ENCODE measurements at places on chromosomes 1 and 21.

- no peak for DNase-seq
Measured at GRCh38 chr1:40971966-40972365, 7.5 kb upstream of the CTPS1 start.

GRCh38 chr1:19096036-19096833 lies 113.8 kb downstream of the UBR4 start:
- no peak for DNase-seq

- no peak for DNase-seq
Measured at GRCh38 chr1:2115702-2116341, 65.6 kb downstream of the PRKCZ start.

GRCh38 chr1:41811051-41811795 lies 107.5 kb downstream of the HIVEP3 start:
- peak; percentile 67 for DNase-seq

GRCh38 chr1:57473448-57473847 lies 49.6 kb upstream of the DAB1 start:
- no peak for DNase-seq

DNA sequence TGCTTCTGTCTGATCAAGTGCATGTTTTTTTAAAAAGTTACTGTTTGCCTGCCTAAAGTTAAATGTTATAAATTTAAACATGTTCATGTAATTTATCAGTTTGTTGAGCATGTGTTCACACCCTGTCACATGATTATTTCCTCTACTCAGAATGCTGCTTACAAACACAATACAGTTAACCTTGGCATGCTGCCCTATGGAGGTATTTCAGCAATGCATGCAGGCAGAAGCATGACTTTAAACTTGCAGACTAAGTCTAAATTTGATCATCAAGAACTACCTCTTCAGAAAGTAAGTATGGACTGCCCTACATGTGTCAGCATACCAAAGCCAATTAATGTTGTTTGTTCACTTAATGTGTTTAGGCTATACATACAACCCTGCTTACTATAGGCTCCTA lies 161.6 kb downstream of the LRRC40 start:
- DNase-seq = no peak

DNA sequence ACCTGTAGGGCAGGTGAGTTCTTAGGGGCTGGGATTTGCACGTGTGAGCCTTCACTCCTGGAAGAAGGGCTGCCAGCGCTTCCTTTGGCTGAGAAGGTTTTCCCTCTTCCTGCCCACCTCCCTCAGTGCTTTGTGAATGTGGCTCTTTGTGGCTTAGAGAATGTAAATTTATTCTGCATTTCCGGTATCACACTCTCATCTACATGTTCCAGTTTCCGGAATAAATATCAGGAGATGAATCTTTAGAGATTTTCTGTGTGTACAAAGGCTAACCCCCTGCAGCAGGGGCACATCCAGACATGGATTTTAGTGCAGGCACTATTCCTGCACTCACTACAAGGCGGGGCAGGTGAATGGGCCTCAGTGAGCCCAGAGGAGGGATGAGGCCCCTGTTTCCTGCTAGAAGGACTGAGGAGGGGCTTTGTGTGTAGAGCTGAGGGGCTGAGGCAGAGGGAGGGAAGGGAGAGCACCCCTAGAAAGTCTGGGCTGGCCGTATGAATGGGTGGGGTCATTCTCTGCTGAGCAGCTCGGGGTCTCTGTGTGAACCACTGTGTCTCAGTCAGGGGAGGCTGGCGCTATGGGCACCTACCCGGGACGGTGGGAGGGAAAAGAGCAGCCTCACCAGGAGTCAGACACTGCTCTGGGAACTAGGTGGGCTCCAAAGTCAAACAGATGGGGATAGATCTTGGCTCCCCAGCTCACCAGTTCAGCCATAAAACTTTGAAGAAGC lies 207.5 kb downstream of the MATN1 start:
- no peak for DNase-seq

DNA sequence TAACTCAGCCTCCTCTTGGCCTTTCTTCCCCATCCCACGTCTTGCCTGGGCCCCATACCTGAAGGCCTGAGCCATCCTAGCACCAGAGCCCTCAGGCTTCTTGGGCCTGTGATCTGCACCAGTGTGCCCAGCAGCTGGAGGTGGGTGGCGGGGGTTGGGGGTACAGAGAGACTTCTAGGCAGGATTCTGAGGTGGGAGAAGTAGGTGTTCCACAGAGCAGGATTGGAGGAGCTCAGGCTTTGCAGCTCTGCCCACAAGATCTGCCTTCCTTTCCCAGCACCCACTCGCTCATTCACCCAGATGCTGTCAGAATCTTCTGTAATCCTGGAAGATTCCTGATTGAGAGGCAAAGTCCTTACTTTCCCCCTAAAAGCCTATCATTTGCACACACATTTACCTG lies 10.0 kb upstream of the GJB5 start:
- no peak for DNase-seq

- DNase-seq = no peak
Measured at GRCh38 chr1:192878249-192878648, 69.4 kb downstream of the RGS2 start.

DNA sequence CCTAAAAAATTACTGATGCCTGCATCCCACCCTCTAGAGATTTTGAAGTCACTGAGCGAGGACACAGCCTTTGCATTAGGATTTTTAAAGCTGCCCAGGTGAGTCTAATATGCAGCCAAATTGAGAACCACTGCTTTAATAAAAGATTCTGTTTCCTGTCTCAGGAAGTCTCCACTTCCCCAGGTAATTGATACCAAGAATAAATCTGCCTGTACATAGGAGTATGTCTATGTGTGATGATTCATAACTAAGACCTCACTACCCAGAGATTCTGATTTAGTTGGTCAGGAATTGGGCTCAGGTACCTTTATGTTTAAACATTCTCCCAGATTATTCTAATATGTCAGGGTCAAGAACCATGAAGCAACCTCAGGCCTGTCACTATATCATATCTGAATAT lies 108.8 kb upstream of the ARTN start:
- DNase-seq = no peak

GRCh38 chr1:231590453-231591198 lies 36.0 kb upstream of the DISC1 start:
- peak; percentile 61 for DNase-seq

GRCh38 chr21:46620846-46621245 lies 14.6 kb upstream of the PRMT2 start:
- no peak for DNase-seq

GRCh38 chr1:42963378-42964043 lies 4.8 kb upstream of the SLC2A1 start:
- no peak for DNase-seq

GRCh38 chr1:157382351-157382750 lies 170.0 kb downstream of the FCRL5 start:
- DNase-seq = no peak

- DNase-seq = peak; percentile 70
Measured at GRCh38 chr1:40153073-40153770, 8.0 kb upstream of the RLF start.

DNA sequence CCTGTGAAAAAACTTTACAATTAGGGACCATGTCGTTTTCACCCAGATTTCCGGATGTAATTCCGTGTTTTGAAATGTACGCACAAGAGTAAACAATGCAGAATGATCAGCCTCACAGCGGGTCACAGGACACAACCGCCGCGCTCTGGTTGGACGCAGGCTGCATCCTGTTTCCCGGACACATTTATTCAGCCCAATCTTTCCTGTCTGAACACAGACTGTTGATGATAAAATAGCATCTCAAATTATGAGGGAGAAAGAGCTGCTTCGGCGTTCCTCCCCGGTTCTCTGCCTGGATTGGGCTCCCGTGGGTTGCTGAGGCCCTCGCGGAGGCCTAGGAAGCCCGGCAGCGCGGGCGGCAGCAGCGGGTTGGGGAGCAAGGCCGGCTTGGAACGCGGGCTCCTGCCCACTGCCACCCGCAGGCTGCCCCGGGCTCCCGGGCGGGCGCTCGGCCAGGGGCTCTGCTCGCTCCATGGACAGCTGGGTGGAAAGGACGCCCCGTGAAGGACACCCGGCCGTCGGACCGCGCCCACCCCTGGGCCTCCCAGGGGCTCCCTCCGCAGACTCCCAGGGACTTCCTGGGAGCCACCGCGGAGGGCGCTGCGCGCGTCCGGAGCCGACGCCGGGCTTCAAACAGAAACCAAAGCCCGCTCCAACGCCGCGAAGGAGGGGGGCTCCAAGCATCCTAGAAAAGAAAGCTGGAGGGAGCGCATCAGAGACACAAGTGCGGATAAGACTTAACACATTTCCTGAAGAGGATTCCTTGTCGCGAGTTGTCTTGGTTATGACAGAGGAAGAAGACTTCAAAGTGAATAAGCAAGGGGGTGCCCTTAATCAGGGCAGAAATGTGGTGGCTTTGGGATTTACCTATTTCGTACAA lies 122.3 kb downstream of the ESRRG start:
- peak; percentile 14 for DNase-seq

GRCh38 chr1:70866542-70867264 lies 180.9 kb downstream of the PTGER3 start:
- no peak for DNase-seq

DNA sequence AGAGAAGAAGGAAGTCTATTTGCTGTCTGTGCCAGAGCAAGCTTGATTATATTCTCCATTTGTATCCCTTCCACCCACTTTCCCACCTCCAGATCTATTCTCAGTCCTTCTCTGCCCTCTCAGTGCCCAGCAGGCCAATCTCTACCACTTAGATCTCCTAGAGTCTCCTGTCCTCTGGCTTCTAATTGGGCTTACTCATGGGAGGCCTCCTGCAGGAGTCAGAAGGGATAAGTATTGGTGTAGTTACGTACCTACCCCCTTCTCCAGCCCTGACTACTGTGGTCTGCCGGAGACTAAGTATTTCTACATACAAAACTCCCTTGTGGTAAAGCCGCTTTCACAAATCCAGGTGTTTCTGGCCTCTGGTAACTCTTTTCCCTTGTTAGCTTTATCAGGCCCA lies 221.2 kb downstream of the PTGER3 start:
- DNase-seq = no peak

GRCh38 chr1:221782970-221783369 lies 41.1 kb upstream of the DUSP10 start:
- DNase-seq = no peak

- DNase-seq = no peak
Measured at GRCh38 chr1:207999274-207999915, 88.5 kb upstream of the CD34 start.

DNA sequence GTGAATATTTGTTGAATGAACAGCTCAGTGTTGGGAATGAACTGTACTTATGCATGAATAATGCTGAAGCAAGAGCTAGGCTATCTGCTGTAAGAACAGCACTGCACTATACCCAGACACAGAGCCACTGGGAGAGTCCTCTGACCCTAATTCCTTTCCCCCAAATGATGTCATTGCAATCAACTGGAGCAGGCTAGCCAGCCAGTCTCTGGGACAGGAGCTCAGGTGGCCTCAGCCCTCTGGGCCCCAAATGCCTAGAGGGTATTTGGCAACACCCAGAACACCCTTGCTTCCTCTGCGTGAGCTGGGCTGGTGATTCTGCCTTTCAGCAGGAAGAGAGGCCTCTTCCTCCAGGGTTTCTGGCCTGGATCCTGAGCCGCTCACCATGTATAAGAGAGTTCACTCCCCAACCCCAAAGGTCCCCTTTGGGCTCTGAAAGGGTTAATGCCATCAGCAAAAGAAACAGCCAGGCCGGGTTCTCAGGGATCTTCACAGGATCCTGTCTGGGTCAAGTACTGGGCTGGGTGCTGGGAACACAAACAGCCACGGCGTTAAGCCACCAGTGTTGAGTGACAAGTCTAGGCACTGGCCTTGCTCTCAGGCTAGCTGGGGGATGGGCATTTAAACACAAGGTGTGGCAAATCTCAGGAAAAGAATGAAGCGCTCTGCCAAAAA lies 3.7 kb upstream of the PADI4 start:
- DNase-seq = no peak

GRCh38 chr1:243483071-243483771 lies 227.4 kb downstream of the SDCCAG8 start:
- peak; percentile 14 for DNase-seq

DNA sequence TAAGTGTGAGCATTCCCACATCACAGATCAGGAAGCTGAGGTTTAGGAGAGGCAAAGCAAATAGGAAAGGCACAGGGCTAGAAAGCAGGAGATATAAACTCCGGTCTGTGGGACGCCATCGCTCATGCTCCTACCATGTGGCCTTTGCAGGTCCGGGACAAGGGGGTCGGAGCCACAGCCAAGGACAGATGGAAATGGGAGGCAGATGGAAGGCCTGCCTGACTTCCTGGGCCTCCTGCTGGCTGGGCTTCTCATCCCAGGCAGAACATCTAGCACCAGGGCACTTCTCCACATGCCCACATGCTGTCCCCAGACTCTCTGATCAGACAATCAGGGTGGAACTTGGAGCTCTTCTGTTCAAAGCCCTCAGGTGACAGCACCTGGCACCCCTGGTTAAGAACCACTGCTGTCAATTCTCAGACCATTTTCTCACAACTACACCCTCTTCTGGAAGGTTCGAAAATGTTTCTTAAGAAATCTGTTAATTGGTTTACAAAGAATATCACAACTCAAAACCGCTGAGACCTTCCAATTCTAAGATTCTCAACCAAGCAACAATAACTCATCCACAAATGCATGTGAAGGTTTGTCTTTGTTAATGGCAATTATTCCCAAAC lies 173.3 kb upstream of the EDN2 start:
- no peak for DNase-seq

DNA sequence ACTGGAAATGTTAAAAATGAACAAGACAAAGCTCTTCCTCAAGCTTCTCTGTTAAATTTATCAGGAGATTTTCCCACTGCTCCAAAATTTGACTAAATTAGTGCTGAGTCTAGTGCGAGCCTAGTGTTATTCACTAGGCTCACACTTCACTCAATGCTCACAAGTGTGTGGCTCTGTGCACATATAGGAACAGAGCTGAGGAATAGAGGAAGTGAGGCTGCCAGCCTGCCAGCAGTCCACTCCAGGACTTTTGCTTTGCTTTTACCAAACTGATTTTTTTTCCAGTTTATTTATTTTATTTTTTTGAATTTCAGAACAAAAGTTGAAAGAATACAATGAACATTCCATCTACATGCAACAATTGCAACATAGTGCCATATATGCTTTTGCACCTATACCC lies 87.2 kb downstream of the VAV3 start:
- no peak for DNase-seq

- peak; percentile 48 for DNase-seq
Measured at GRCh38 chr1:248243204-248243603, 12.0 kb downstream of the OR2M4 start.

- DNase-seq = no peak
Measured at GRCh38 chr1:183995322-183996039, 42.0 kb downstream of the COLGALT2 start.
